ENCODE measurements at places on chromosomes 12 and 14.

- DNase-seq = no peak
Measured at GRCh38 chr12:112025808-112026375, 12.7 kb downstream of the ERP29 start.

GRCh38 chr12:46517579-46517962, 145.0 kb upstream of the SLC38A2 start:
- DNase-seq = no peak

- no peak for DNase-seq
Measured at GRCh38 chr12:22924391-22924790, 299.4 kb downstream of the ETNK1 start.

- DNase-seq = no peak
Measured at GRCh38 chr12:27309293-27309994, 23.2 kb upstream of the BMAL2 start.

GRCh38 chr12:2900642-2901041, 10.0 kb downstream of the TULP3 start:
- no peak for DNase-seq

GRCh38 chr12:75855360-75855759, 176.2 kb downstream of the PHLDA1 start:
- DNase-seq = no peak
